Fibroblast of gingiva (primary cell): ENCODE measurements at places on chromosomes 7 and 10.
A peak's percentile ranks its signal among the peaks of the same experiment; 100 is the strongest.

- DNase-seq: peak; percentile 88
These were observed 176.3 kb downstream of the DGKI start for GRCh38 chr7:137670222-137671064.

GRCh38 chr10:66649626-66650025, 276.2 kb upstream of the LRRTM3 start:
- no peak for DNase-seq

GRCh38 chr7:33727315-33727714, 178.0 kb upstream of the BMPER start:
- DNase-seq: no peak

DNA sequence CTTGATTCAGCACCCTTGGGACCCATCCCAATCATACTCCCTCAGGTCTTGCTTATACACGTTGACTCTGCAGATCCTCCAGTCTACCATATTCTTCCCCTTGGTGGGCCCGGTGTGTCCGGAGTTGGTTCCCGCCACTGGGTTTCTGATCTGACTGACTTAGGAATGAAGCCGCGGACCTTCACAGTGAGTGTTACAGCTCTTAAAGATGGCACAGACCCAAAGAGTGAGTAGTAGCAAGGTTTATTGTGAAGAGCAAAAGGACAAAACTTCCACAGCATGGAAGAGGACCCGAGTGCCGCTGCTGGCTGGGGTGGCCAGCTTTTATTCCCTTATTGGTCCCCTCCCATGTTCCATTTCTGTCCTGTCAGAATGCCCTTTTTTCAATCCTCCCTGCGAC, 5.9 kb upstream of the GDF10 start:
- DNase-seq: no peak

- DNase-seq: no peak
These were observed 18.4 kb upstream of the KLF6 start for GRCh38 chr10:3803295-3803926.

DNA sequence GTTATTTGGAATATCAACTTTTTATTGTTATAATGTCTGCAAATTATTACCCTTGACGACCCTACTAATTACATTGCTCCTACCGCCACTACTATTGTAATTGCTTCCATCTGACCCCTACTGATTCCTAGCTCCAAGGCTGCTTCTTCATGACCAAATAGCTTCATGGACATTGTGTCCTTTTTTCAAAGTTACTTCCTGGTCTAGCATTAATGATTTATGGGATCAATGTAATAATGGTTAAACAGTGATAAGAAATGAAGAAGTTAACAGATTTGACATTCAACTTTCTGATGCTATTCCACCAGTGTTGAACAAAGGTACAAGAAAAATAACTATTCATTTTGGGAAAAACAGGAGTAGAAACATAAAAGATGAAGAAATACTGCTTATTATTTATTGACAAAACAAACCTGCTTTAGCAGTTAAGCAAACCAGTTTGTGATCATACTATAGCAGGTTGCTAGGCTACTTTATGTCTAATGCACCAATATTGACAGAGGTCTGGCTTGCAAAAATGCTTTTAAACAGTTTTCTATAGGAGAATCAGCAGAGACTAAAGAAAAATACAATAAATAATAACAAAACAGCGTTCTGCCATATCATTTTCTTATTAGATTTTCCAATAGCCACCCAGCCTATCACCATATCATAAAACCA, 125.8 kb downstream of the PCLO start:
- no peak for DNase-seq

GRCh38 chr10:61096056-61096455, 152.1 kb upstream of the RHOBTB1 start:
- no peak for DNase-seq

- peak; percentile 31 for DNase-seq
These were observed 10.5 kb upstream of the GRID1 start for GRCh38 chr10:86376852-86377796.

DNA sequence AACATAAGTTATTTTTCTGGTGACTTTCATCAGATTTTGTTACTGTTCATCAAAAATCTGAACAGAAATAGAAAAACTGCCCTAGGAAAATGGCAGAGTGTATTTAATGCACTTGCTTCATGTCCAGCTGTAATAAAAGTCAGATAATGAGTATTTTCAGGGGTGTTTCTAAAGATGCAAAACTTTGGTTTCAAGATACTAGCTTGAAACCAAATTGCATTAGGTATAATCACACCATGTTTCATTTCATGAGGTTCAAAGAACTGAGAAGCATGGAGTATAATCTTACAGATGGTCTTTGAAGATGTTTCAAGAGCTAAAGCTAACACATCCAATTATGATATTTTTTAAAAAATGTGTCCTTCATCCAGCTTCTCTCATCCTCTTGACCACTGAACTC, 128.9 kb downstream of the NRCAM start:
- no peak for DNase-seq

DNA sequence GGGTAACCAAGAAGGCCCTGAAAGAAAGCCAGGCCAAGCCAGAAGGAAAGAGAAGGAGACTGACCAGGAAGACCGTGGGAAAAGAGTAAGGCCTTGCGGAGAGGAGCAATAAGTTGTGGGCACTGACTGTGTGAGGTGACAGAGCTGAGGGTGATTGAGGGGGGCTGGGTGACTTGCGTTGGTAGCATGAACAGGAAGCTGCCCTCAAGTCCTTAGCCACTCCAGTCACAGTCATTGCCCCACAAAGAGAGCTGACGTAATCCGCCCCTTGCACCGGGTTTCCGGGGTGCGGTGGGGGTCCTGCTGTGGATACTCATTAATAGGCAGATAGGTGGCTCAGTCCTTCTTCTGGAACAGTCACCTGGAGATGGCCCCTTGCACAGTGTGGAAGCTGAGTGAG, 16.1 kb upstream of the DMBT1 start:
- no peak for DNase-seq

DNA sequence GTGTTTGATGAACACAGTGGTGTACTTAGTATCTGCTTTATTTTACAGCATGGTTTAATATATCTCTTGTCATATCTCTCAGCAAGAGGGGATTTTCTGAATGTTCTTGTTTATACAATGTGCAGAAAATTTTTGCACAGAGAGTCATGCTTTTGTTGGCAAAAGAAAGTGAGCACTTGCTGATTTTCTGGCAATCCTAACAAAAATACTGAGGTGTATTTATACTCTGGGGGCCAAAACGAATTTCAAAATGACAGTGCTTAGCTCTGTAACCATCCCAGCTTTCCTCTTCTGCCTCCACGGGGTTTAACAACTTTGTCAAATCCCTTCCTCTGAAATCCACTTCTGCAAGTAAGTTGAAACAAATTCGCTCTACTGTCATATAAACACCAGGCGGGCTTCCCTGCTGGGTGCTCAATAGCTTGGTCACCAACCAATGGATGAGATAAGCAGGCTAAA, 169.2 kb downstream of the NOC3L start:
- DNase-seq: peak; percentile 84

- DNase-seq: no peak
These were observed 163.9 kb downstream of the COBL start for GRCh38 chr7:51152706-51153200.

DNA sequence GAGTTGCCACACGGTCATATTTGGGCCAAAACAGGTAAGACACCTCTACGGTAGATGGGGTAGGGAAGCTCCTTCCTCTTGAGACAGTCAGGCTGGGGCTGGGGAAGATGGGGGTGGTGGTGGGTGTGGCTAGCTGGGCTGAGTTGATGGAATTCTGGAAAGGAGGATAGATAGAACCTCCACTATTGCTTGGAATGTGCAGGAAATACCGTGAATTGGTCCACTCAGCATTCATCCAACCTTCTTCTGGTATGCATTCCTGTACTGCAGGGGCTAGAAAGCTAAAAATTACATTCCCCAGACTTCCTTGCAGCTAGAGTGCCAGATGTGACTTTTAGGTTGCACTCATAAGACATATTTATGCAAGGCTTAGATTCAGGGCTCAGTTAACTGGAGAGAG, 24.8 kb downstream of the TLX1 start:
- DNase-seq: no peak

- DNase-seq: no peak
These were observed 424.6 kb upstream of the SORCS1 start for GRCh38 chr10:107589081-107589480.

GRCh38 chr10:120948889-120949608, 97.9 kb downstream of the WDR11 start:
- DNase-seq: peak; percentile 47

DNA sequence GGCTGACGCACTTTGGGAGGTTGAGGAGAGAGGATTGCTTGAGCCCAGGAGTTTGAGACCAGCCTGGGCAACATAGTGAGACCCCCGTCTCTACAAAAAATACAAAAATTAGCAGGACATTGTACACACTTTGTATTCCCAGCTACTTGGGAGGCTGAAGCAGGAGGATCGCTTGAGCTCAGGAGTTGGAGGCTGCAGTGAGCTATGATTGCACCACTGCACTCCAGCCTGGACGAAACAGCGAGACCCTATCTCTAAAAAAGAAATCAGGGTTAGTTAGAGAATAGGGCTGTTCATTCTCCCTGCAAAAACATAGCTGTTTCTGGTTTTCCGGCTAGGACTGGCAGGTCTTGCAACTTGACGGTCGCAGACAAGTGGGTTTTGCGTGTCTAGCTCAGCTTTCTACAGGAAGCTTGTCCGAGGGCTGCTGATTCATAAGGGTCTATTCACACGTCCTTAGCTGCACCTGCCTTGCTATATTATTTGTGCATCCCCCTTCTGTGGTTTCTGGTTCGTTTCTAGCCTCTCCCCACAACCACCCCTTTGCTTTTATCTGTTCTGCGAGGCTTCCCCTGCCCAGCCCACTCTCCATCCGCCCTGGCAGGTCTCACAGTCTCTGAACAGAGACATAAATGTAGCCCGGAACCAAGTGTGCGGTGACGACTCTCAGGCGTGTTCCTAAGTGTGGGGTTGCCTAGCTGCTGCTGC, 10.7 kb downstream of the AMZ1 start:
- no peak for DNase-seq

DNA sequence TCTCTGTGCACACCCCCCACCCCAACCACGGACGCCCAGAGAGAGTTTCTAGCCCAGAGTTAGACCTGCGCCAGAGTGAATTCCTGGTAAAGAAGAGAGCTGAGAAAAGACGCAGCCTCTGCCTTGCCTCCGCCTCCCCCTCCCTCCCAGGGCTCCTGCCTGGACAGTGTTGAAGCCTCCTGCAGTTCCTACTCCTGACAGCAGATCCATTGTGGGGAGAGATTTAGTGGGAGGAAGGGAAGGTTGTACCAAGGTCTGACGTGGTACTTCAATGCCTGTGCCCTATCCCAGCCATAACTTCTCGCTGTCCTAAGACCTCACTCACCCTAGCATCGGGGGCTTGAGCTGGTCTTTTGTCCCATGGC, 952 bp downstream of the SRRM3 start:
- no peak for DNase-seq

DNA sequence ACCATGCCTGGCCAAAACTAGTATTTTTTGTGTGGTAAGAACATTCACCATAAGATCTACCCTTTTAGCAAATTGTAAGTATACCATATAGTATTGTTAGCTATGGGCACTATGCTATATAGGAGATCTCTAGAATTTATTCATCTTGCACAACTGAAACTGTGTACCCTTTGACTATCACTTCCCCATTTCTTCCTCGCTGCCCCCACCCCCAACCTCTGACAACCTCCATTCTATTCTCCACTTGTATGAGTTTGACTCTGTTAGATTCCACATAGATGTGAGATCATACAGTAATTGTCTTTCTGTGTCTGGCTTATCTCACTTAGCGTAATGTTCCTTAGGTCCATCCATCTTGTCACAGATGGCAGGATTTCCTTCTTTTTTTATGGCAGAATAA, 3.6 kb downstream of the CASP7 start:
- no peak for DNase-seq

- DNase-seq: no peak
These were observed 17.1 kb upstream of the PHF14 start for GRCh38 chr7:10956528-10956927.
